ENCODE measurements at places on chromosomes 16 and 17.
A peak's percentile ranks its signal among the peaks of the same experiment; 100 is the strongest.

- DNase-seq: peak; percentile 55
These were observed 1.7 kb upstream of the GPRC5B start for GRCh38 chr16:19886073-19886941.

- DNase-seq: no peak
These were observed 772 bp downstream of the NTN1 start for GRCh38 chr17:9021992-9022572.

GRCh38 chr16:11986521-11987057 is 10.1 kb downstream of the SNX29 start:
- no peak for DNase-seq

- no peak for DNase-seq
These were observed 14.0 kb downstream of the C16orf74 start for GRCh38 chr16:85736921-85737320.

DNA sequence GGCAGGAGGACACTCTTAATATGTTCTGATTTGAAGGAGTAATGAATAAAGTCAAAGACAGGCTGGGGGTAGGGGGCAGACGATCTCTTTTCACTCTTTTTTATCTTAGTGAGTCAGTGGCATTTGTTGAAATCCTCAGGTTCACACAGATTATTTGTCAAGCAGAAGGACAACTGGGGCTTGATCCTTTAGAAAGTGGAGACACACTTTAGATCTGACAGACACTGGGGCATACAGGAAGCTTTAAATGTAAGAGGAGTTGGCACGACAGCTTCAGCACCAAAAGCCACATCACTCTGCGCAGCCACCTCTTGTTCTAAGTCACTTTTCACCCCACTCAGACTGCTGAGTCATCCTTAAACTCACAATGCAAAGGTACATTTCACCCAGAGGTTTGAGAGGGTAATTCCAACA is 121.5 kb downstream of the STXBP4 start:
- no peak for DNase-seq

DNA sequence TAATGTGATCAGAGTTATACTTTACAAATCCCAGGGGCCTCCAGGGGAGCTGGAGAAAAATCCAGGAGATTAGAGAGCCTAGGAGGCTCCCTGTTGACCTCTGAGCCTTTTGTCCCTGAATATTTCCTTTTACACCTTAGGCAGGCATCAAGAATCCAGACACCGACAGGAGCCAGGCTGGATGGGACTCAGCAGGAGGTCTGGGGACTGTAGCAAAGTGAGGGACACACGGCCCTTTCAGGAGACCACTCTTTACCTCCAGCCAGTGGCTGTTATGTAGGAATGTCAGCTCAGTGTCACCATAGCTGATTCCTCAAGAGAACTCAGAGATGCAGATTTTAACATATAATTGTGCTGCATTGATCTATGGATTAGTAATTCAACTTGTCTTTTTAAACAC is 198.4 kb downstream of the SHISA9 start:
- DNase-seq: no peak

DNA sequence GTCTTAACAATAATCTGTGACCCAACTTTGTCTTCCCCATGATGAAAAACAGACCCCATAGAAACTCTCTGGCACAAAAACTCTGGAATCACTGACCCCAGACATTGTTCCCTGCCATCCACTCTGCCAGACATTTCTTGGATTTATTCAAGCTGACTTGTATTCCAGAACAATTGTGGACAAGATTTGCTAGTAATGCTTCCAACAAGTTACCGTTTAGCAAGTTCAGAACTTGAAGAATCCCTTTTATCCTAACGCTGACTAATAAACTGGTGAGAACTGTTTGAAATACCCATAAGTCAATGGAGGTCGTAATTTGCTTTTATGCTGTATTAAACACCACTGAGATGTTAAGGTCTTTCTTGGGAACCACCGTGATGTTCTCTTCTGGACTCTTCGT is 10.5 kb downstream of the HSBP1 start:
- DNase-seq: no peak

GRCh38 chr17:45971698-45972141 is 27.3 kb upstream of the STH start:
- no peak for DNase-seq

DNA sequence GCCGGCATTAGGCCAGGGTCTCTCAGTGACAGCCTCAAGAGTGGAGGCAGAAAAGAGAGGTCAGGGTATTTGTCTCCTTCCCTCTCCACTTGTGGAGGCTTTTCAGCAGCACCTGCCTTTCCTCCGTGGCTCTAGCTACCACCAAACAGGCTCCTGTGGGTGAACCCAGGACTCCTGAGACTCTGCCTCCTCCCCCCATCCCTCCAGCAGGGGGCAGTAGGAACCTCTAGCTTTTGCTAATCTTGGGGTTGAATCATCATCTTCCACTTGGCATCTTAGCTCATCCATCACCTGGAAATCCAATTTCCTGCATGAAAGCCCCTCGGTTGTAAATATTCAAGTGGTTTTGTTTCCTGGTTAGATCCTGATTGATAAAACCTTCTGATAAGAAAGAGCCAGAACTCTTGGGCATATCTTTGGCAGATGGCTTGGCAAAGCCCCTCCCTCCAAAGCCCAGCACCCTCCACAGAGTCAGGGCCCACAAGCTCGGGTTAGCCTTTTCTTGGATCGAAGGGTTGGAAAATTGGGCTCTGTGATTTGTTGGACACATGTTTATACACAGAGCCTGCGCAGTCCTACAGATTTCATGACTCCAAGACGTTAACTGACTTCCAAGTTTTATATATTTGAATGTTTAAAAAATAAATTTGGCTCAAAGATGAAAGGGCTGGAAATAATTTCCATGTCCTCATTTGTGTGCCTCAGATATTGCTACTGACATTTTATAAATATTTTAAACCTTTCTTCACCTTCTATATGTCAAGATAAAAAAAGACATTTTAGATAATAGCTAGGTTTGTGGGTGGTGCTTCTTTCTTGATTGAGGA is 322.1 kb downstream of the MAP2K4 start:
- DNase-seq: no peak

DNA sequence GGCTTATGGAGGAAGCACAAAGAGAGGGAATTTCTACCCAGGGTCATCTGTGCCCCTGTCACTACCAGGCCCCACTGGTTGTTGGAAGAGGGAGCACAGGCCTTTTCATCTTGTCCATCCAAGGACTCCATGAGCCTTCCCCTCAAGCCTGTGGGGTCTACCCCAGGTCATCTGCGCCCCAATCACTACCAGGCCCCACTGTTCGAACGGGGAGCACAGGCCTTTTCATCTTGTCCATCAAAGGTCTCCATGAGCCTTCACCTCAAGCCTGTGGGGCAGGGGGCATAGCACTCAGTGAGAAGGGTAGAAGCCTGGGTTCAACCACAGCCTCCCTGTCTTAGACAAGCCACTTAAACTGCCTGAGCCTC is 101.5 kb upstream of the CDH5 start:
- no peak for DNase-seq

DNA sequence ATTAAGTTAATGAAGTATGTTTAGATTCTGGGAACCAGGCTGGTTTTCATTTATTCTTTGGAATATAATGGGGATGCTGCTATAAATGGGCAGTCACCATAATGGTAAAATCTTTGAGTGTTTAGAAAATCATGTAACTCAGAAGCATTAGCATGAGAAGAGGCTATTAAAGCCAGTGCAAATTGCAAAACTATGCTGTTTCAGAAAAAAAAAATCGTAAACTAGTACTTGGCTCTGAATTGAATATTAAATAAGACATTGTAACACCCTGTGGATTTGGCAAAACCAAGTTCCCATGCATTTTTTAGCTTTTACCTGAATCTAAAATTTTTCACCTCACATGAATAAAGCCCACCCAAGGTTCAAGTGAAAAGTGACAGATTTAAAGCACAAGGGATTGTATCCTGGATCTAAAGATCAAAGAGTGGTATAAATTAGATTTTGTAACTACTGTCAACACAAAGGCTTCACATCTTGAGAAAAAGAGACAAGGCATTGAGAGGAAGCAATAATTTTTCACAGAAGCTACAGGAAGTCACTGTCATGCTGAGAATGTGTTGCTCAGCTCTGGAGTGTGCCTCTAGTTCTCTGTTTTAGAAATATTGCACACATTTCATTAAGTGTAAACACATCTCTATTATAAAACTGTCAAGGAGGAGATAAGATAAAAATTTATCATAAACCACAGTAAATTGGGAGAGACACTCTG is 142.2 kb downstream of the ABCA8 start:
- DNase-seq: no peak

DNA sequence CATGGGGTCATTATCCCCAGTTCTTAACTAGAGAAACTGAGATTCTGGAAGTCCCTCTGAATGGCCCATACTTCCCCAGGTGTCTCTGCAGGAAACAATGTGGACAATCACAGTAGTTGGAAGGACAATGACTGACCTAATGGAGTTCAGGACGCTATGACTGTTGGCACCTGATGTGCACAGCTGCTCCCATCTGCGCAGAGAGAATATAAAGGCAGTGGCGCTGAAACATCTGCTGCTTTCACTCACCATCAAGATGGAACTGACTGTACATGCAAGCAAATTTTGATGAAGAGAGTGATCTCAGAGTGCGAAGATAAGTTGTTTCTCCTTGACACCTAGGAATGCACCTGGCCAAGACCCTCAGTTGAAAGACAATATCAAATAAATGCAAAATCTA is 395.7 kb upstream of the ASIC2 start:
- no peak for DNase-seq

- no peak for DNase-seq
These were observed 24.0 kb upstream of the SALL1 start for GRCh38 chr16:51175081-51175480.

- DNase-seq: no peak
These were observed 24.7 kb upstream of the CES5A start for GRCh38 chr16:55899857-55900256.

- no peak for DNase-seq
These were observed 469 bp downstream of the AMZ2 start for GRCh38 chr17:68248199-68248825.

- DNase-seq: no peak
These were observed 26.5 kb downstream of the HELZ start for GRCh38 chr17:67218385-67218950.

GRCh38 chr17:3826191-3826590 is 19.9 kb downstream of the NCBP3 start:
- DNase-seq: no peak

DNA sequence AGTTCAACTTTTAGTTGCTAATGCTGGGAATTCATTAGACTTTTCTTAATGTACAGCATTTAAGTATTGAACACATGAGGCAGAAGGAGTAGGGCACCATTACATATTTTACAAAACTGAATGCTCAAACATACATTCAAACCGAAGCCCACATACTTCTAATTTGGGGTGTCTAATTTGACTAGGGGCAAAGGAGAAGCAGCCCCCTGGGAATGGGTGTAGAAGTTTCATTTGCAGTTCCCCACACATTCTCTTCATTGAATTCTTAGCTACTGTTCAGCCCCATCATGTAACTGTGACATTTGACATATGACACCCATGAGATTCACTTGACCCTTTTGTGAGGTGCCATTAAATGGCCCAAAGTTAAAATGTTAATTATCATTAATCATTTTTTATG is 16.4 kb downstream of the IRX6 start:
- no peak for DNase-seq
